ENCODE measurements at places on chromosomes 13 and 19.

GRCh38 chr19:38616265-38616664 is 1.5 kb downstream of the MAP4K1 start:
- DNase-seq, result no peak

GRCh38 chr13:60331249-60332012 is 65.6 kb upstream of the TDRD3 start:
- no peak for DNase-seq

DNA sequence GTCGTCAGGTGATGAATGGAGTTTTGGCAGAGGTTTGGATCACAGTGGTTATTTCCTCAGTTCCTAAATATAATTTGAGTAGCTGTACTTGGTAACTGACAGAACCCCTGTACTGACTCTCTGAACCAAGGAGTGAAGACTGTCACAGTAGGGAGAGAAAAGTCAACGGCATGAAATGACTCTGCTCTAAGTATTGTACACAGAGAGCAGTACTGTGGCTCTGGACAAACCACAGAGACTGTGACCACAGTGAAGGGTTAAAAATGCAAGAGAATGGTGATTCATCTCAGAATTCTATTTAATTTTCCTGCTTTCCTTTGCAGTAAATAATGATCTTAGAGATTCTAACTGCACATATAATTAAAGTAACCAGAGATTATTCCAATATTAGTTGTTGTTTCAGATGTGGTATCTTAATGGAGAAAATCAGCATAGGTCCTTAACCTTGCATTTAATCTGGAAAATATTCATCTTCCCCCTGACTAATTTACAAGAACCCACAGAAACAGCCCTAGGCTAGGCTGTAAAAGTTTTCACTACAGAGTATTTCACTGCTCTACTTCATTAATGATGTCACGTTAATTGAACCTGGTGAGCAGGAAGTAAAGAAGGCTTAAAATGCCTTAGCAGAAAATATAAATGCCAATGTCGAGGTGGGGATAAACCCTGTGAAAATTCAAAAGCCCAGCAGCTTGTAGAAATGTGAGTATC is 221.9 kb downstream of the LIG4 start:
- no peak for DNase-seq

GRCh38 chr13:54742984-54743383 is 1714.4 kb downstream of the OLFM4 start:
- no peak for DNase-seq

GRCh38 chr19:42401365-42402303 is 11.5 kb upstream of the CNFN start:
- DNase-seq, result peak; percentile 78

GRCh38 chr13:98089246-98089645 is 53.6 kb upstream of the FARP1 start:
- no peak for DNase-seq

DNA sequence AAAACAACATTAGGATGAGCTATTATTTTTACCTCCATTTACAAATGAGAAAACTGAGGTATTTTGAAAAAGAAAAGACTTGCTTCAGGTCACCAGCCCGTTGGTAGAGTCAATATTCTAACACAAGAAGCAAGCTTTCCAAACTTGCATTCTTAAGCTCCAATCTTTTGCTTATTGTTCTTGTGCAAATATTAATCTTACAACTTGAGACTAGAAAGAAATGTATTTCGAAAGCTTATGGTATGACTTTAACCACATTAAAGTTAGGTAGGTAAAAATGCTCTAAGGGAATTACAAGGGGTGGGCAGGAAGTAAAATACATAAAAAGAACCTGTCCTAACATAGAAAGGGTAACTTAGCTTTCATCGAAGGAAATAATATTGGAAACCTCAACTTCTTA is 453.9 kb downstream of the SLITRK5 start:
- peak; percentile 6 for DNase-seq

GRCh38 chr19:53905787-53906186 is 3.3 kb upstream of the CACNG7 start:
- no peak for DNase-seq

DNA sequence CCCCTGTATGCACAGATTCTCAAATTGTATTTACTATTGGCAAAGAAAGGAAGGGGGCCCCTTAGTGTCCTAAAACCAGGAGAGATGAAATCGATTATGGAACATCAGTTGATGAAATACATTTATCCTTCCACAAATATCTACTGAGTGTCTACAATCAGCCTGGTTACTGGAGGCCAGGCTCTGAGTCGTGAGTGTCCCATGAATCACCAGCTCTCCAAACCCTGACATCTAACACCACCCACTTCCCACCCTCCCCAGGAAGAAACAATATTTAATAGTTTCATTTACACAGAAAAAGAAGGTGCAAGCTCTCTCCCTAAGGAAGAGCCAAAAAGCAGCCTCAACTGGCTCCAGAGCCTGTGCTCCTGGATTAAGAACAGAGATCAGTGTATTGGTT is 25.2 kb downstream of the KCTD15 start:
- DNase-seq, result no peak

DNA sequence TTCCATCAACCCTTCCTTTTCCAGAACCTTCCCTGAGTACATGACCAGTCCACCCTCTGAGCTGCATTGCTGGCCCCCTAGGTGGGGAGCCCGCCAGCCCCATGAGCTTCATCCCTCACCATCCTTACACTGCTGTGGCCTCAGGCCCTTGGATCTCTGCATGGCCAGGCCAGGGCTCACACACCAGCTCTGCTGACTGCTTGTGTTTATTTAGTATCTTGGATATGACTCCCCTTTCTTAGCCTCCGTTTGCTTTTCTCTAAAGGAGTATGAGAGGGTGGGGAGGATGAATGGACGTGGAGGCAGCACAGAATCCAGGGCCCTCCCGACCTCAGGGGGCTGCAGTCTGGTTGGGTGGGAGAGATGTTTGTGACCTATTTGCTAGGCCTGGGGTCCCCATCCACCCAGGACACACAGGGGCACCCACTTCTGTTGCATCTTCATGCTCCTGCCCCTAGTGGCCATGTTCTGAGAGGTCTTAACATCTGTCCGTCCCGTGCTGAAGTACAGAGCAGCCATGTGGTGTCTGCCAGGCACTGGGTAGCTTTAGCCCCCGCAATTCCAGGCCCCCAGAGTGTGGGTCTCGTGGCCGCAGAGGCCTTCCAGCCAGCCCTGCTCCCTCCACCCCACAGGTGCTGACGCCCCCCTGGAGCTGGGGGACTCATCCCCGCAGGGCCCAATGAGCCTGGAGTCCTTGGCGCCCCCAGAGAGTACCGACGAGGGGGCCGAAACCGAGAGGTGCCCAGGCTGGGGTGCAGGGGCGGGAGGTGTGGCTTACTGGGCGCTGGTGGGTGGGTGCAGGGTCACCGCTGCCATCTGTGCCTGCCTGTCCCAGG is 13.0 kb downstream of the ARHGEF1 start:
- no peak for DNase-seq

GRCh38 chr13:27226991-27227390 is 24.4 kb upstream of the RPL21 start:
- no peak for DNase-seq

- no peak for DNase-seq
These were observed 399.5 kb downstream of the RFC3 start for GRCh38 chr13:34217343-34218025.

DNA sequence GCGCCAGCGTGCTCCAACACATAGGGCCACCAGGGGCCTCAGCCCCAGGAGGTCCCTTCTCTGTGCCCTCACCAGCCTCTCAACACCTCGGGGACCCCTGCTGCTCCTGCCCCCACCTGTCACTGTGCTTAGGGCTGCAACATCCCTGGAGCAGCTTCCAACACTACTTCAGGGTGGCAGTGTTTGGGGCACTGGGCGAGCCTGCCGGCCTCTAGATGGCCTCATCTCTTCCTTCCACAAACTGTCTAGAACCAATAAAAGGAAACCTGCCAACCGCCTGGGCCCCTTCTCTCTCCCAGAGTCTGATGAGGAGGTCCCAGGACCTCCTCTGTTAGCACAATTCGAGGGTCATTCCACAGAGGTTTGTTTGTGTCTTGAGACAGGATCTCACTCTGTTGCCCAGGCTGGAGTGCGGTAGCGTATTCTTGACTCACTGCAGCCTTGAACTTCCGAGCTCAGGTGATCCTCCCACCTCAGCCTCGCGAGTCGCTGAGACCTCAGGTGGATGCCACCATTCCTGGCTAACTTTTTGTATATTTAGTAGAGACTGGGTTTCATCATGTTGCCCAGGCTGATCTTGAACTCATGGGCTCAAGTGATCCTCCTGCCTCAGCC is 10.1 kb upstream of the SHD start:
- no peak for DNase-seq

- no peak for DNase-seq
These were observed 158.2 kb downstream of the HS6ST3 start for GRCh38 chr13:96248103-96248502.

- no peak for DNase-seq
These were observed 79.7 kb downstream of the LMO7 start for GRCh38 chr13:75715601-75716523.

DNA sequence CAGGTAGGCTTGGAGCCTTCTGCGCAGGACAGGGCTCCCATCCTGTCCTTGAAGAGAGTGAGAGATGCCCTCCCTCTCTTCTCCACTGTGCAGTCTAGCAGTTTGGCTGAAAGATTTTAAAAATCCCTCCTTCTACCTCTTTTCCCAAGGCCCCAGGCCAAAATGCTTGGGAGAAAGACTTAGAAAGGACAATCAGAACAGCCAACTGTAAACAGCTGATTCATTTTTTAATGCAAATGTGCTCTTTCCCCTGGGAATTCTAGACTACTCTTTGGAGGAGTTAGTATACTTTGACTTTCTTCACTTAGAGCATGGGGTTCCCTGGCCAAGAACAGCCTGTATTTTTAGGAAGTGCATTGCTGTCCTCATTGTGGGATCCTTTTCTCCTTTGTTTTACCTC is 398.9 kb downstream of the GPC6 start:
- peak; percentile 1 for DNase-seq

GRCh38 chr19:7224209-7224686 is 70.0 kb downstream of the INSR start:
- DNase-seq, result peak; percentile 78

DNA sequence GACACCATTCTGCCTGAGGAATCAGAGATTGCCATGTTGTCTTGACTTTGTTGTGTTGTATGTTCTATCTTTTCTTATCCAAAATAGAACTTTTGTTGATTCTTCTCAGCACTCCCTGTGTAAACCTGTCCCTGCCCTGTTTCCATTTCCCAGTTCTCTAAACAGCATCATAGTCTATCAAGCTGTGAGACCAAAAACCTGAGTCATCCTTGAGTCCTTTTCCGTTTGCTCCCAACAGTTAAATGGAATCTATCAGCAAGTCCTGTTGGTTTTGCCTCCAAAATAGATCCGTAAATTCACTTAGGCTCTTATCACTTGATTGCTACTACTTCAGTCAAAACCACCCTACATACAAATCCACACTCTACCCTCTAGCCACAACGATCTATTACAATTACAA is 667.1 kb downstream of the PCDH9 start:
- DNase-seq, result no peak

DNA sequence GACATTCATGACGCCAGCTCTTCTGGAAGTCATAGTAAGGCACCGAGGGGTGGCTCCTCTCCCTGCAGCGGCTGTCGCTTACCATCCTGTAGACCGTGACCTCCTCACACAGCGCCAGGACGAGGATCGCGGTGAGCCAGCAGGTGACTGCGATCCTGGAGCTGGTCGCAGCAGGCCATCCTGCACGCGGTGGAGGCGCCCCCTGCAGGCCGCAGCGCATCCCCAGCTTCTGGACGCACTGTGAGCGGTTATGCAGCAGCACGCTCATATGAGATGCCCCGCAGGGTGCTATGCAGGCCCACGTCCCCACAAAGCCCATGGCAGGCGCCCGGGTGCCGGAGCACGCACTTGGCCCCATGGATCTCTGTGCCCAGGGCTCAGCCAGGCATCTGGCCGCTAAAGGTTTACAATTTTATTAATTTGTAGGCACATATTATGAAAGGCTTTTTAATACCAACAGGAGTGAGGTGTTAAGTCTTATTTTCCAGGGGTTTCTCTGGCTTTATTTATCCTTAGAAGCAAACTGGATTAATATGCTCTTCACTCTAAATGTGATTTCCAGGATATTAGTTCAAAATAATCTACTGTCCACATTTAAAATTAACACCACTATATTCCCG is 35.6 kb upstream of the PSPC1 start:
- peak; percentile 31 for DNase-seq

DNA sequence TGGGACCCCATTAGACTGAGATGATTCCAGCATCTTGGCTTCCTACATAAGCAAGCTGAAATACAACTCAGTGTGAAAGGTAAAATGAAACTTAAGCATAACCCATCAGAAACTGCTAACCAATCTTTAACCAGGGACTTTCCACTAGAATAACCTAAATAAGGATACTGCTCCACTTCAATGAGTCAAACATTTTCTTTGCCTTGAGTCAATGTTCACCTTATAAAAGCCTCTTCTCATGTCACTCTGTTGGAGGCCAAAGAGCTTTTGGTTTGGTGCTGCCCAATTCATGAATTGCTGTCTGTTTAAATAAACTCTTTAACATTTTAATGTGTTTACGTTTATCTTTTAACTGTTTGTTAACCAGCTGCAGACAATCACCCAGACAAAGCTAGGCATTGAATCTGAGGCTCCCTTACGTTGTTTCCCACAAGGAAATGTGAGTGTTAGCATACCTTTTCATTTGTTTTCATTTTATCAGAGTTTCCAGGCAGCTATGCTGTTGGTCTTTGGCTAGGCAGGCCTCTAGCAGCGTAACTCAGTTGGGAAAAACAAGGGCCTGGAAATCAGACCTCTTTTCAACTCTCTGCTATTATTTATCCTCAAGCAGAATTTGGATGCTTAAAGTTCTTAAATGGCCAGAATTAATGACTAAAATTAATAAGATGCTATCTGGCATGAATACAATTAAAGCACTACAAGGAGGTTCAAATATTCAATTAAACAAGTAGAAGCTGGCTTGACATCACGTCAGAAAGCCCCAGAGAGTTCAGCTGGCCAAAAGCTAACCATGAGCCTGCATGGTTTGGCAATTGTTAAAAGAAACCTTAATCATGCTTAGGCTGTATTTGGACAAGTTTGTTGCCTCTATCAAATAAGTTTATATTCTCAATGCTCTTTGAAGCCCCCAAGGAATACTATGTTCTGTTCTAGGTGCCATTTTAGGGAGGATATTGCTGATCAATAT is 200.2 kb downstream of the DCLK1 start:
- DNase-seq, result no peak

- DNase-seq, result peak; percentile 33
These were observed 31.2 kb downstream of the TMPRSS9 start for GRCh38 chr19:2391118-2391725.

GRCh38 chr19:58355908-58356765 is 2.8 kb upstream of the A1BG start:
- peak; percentile 37 for DNase-seq

DNA sequence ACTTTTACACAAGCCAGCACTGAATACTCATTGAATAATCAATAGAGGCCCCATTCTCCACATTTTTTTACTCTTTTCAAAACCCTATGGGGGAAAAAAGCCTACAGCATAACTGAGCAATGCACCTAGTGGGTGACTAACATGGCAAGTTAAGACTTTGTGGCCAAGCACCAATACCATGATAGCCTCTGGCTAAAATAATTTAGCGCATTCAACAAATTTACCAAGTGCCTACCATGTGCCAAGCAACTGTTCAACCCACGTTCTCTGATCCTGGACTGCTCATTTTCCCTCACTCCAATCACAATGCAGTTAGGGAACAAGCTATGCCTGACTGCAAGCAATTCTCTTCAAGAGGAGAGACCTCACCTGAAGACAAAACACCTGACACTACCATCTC is 3.0 kb downstream of the ANKRD10 start:
- DNase-seq, result no peak
